ENCODE measurements at places on chromosomes 4 and X. TPM values are rescaled to one million over a fixed set of nuclear protein-coding genes. Genes with fewer than 3 reads are reported as not detected.

RTL9 gene
- total RNA-seq: not detected

MGARP gene
- 0.32 TPM for total RNA-seq

GRCh38 chr4:155377276-155377675 is 511 bp upstream of the MAP9 start:
- no peaks in the 10 kb centered on the region for H3K27me3 ChIP-seq
- no peaks in the 10 kb centered on the region for H3K36me3 ChIP-seq
- DNase-seq: no peak

GRCh38 chr4:128635141-128635954 is 174.2 kb upstream of the JADE1 start:
- DNase-seq: no peak
- no peaks in the 10 kb centered on the region for H3K27me3 ChIP-seq
- no peak overlapping the region for H3K4me3 ChIP-seq
- no peaks in the 10 kb centered on the region for H3K36me3 ChIP-seq
- H3K27ac ChIP-seq: no peak overlapping the region
- H3K4me1 ChIP-seq: no peaks in the 10 kb centered on the region

DNA sequence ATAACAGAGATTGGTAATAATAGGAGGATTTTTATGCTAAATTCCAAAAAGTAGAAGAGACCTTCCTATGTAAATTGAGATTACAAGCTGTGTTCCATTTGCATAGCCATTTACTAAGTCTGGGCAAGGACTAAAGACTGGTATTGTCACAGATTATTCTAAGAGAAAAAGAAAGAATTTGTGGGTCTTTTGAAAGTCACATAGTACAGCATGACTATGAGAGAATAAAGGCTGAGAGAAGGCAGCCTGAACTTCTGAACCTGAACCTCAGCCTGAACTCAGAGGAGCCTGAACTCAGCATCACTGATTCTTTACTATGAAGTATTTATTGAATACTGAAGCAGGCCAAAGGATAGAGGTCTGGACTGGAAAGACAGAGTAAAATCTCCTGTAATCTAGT is 297.5 kb downstream of the STPG2 start:
- no peak for DNase-seq
- no peaks in the 10 kb centered on the region for H3K27me3 ChIP-seq
- no peak overlapping the region for H3K27ac ChIP-seq
- H3K36me3 ChIP-seq: no peaks in the 10 kb centered on the region

DNA sequence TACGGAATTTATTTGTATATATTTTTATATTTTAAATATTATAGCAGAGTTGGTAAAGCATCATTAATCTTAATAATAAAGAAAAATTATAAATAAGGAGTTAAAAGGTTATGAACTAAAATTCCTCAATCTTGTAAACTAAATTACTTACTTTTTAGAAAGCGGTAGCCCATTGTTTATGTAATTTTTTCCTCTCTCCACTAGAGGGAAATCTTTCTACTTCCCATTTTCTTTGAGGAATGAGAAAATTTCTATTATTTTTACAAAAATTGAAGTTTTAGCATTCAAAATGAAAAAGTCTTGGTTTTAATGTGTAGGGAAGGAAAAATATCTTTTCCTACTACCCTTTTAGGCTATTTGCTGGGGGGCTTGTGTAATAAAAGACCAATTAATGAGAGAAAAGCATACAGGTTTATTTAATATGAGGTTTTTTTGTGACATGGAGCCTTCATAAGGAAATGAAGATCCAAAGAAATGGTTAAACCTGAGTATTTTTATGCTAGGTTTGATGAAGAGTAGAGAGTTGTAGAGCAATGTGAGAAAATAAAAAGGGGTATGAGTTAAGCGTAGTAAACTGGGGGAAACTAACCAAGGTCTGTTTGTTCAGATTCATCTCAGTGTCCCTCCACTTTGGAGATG is 68.7 kb upstream of the ADAD1 start:
- H3K27ac ChIP-seq: no peak overlapping the region
- no peaks in the 10 kb centered on the region for H3K27me3 ChIP-seq
- H3K36me3 ChIP-seq: peaks cover 4% of the 10 kb centered on the region
- DNase-seq: no peak
- H3K4me3 ChIP-seq: no peak overlapping the region

DNA sequence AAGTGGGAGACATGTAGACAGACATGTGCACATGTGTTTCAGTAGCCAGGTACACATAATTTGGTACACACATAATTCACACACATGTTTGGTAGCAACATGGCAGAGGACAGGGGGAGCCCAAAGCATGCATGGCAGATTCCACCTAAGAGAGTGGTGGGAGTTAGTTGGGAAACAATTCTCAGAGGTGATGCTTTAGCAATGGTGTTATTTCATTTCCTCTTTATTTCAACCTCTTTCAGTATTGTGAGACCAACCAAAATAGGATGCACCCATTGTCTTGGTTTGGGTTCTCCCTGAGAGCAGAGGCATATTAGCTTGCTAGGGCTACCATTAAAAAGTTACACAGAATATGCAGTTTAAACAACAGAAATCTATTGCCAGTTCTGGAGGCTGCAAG is 92.2 kb upstream of the ANXA3 start:
- no peak overlapping the region for H3K27ac ChIP-seq
- no peak for DNase-seq
- H3K36me3 ChIP-seq: no peaks in the 10 kb centered on the region
- H3K4me3 ChIP-seq: no peak overlapping the region
- no peaks in the 10 kb centered on the region for H3K4me1 ChIP-seq

DNA sequence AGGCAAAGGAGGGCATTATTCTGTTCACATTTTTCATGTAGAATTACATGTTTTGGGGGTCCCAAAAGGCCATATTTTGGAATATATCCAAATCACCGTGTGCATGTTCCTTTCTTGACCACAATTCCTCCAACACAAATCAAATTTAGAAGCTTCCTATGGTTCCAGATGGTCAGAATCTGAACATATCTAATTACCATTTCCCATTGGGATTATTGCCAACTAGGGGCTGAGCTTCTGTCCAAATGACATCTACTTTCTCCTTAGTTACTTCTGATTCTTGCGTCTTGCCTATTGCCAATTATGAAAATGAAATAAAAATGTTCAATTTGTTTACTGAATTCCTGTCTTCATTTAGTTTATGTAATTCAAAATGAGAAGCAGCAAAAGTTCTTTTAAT is 163.7 kb downstream of the CPE start:
- no peaks in the 10 kb centered on the region for H3K4me1 ChIP-seq
- DNase-seq: no peak
- no peak overlapping the region for H3K27ac ChIP-seq
- no peak overlapping the region for H3K4me3 ChIP-seq

GRCh38 chrX:38236901-38237615 is 16.4 kb upstream of the SRPX start:
- H3K36me3 ChIP-seq: no peaks in the 10 kb centered on the region
- H3K4me1 ChIP-seq: no peaks in the 10 kb centered on the region
- DNase-seq: no peak

- no peaks in the 10 kb centered on the region for H3K4me1 ChIP-seq
- no peak overlapping the region for H3K27ac ChIP-seq
- no peaks in the 10 kb centered on the region for H3K27me3 ChIP-seq
- H3K4me3 ChIP-seq: no peak overlapping the region
Measured at GRCh38 chr4:53535567-53535966, 55.7 kb downstream of the LNX1 start.

Measured in colonic mucosa (tissue), 4 donors.